ENCODE measurements at places on chromosomes 6 and 20. TPM values are rescaled to one million over a fixed set of nuclear protein-coding genes. Genes with fewer than 3 reads are reported as not detected.

Gene PMEPA1
- 1.6 TPM for total RNA-seq

- H3K4me3 ChIP-seq = no peak overlapping the region
- H3K27ac ChIP-seq = no peak overlapping the region
- H3K36me3 ChIP-seq = no peaks in the 10 kb centered on the region
- H3K27me3 ChIP-seq = no peaks in the 10 kb centered on the region
- no peak for DNase-seq
Observed at GRCh38 chr6:93822434-93823265, 403.3 kb upstream of the EPHA7 start.

GRCh38 chr6:25341923-25342619, 62.9 kb downstream of the CARMIL1 start:
- no peak overlapping the region for H3K4me3 ChIP-seq
- H3K4me1 ChIP-seq = peaks cover 15% of the 10 kb centered on the region
- no peaks in the 10 kb centered on the region for H3K36me3 ChIP-seq

DNA sequence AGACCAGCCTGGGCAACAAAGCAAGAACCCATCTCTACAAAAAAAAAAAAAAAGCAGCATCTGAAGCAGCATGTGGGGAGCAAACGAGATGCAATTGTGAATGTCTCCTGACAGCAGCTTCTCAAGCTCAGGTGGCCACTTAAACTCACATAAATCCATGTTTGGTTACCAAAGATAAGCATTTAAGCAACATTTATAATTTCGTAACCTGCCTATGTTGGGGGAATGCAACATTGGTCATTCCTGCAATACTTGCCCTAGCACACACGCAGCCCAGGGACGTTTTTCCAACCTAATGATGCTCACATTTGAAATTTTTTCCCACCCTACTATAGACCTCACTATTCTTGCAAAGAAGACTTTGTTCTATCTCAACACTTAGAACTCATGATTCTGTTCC, 113.3 kb downstream of the ZFP64 start:
- H3K4me3 ChIP-seq = no peak overlapping the region
- H3K4me1 ChIP-seq = peaks cover 5% of the 10 kb centered on the region
- no peaks in the 10 kb centered on the region for H3K27me3 ChIP-seq
- no peak for DNase-seq
- H3K36me3 ChIP-seq = no peaks in the 10 kb centered on the region

DNA sequence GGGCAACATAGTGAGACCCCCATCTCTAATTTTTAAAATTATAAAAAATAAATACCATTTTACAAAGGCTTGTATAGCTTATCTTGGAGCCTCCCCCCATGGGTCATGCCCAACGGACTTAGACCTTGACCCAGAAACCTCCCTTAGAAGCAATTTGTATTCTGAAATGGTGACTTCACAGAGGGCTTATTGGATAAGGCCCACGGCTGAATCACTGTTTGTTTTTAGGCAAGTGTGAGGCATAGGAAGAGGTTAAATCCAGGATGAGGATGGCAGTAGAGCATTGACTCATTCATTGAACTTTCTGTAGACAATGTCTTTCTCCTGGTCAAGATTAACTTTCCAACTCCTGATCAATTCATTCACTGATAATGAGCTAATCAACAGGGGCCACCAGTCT, 6.2 kb upstream of the SNAI1 start:
- H3K27me3 ChIP-seq = peaks cover 3% of the 10 kb centered on the region
- DNase-seq = no peak
- no peak overlapping the region for H3K4me3 ChIP-seq
- no peaks in the 10 kb centered on the region for H3K4me1 ChIP-seq
- no peak overlapping the region for H3K27ac ChIP-seq

Gene PDE7B
- 1.1 TPM for total RNA-seq

Gene ZBP1
- 0.30 TPM for total RNA-seq

Gene SLC17A1
- total RNA-seq = 0.09 TPM

DNA sequence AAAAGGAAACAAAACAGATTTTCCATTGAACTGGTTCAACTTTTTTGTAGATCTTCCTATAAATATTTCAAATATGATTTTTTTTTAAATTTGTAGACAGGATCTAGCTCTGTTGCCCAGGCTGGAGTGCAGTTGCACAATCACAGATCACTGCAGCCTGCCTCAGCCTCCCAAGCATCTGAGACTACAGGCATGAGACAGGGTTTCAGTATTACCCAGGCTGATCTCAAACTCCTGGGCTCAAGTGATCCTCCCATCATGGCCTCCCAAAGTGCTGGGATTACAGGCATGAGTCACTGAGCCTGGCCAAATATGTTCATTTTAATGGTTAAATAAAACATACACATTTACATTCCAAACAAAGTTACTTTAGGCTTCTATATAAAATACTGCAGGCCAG, 33.6 kb downstream of the SAMHD1 start:
- H3K4me1 ChIP-seq = peaks cover 8% of the 10 kb centered on the region
- H3K27me3 ChIP-seq = no peaks in the 10 kb centered on the region
- no peak overlapping the region for H3K27ac ChIP-seq
- no peak overlapping the region for H3K4me3 ChIP-seq

- H3K36me3 ChIP-seq = no peaks in the 10 kb centered on the region
- no peak overlapping the region for H3K27ac ChIP-seq
- no peak overlapping the region for H3K4me3 ChIP-seq
- H3K27me3 ChIP-seq = peaks cover 26% of the 10 kb centered on the region
Observed at GRCh38 chr20:31861135-31861384, 9.3 kb downstream of the DUSP15 start.

- H3K4me1 ChIP-seq = peaks cover 50% of the 10 kb centered on the region
- H3K27ac ChIP-seq = peak overlapping the region; percentile 33
- H3K4me3 ChIP-seq = peak overlapping the region; percentile 52
- no peak for DNase-seq
- H3K27me3 ChIP-seq = no peaks in the 10 kb centered on the region
- H3K36me3 ChIP-seq = peaks cover 33% of the 10 kb centered on the region
Observed at GRCh38 chr6:116665464-116665863, 3.1 kb downstream of the ZUP1 start.

Gene GRM1
- total RNA-seq = not detected

Gene VGLL2
- not detected for total RNA-seq

Gene BPI
- not detected for total RNA-seq

- H3K4me1 ChIP-seq = peaks cover 36% of the 10 kb centered on the region
- no peak overlapping the region for H3K4me3 ChIP-seq
- no peaks in the 10 kb centered on the region for H3K27me3 ChIP-seq
- H3K36me3 ChIP-seq = no peaks in the 10 kb centered on the region
- H3K27ac ChIP-seq = peak overlapping the region; percentile 42
Observed at GRCh38 chr6:111922454-111923297, 49.4 kb upstream of the FYN start.

- no peaks in the 10 kb centered on the region for H3K36me3 ChIP-seq
- H3K4me1 ChIP-seq = no peaks in the 10 kb centered on the region
- no peak overlapping the region for H3K4me3 ChIP-seq
- H3K27ac ChIP-seq = no peak overlapping the region
- peaks cover 19% of the 10 kb centered on the region for H3K27me3 ChIP-seq
Observed at GRCh38 chr20:61951695-61952533, 113.8 kb downstream of the TAF4 start.

GRCh38 chr20:50068041-50068651, 44.8 kb downstream of the UBE2V1 start:
- peaks cover 4% of the 10 kb centered on the region for H3K4me1 ChIP-seq
- no peak for DNase-seq
- no peak overlapping the region for H3K4me3 ChIP-seq
- H3K27me3 ChIP-seq = no peaks in the 10 kb centered on the region
- no peaks in the 10 kb centered on the region for H3K36me3 ChIP-seq
- H3K27ac ChIP-seq = no peak overlapping the region

GRCh38 chr20:64186071-64186598, 21.9 kb downstream of the MYT1 start:
- H3K4me1 ChIP-seq = peaks cover 5% of the 10 kb centered on the region
- H3K27ac ChIP-seq = no peak overlapping the region
- no peak for DNase-seq
- no peaks in the 10 kb centered on the region for H3K36me3 ChIP-seq

Gene BANF2
- not detected for total RNA-seq

GRCh38 chr6:134063966-134064445, 11.6 kb upstream of the SLC2A12 start:
- H3K4me3 ChIP-seq = no peak overlapping the region

Gene IMPG1
- not detected for total RNA-seq

All from activated CD4-positive, alpha-beta T cell treated with anti-CD3 and anti-CD28 coated beads for 36 hours (primary cell).